ENCODE measurements at places on chromosomes 16 and 17.
A peak's percentile ranks its signal among the peaks of the same experiment; 100 is the strongest.

DNA sequence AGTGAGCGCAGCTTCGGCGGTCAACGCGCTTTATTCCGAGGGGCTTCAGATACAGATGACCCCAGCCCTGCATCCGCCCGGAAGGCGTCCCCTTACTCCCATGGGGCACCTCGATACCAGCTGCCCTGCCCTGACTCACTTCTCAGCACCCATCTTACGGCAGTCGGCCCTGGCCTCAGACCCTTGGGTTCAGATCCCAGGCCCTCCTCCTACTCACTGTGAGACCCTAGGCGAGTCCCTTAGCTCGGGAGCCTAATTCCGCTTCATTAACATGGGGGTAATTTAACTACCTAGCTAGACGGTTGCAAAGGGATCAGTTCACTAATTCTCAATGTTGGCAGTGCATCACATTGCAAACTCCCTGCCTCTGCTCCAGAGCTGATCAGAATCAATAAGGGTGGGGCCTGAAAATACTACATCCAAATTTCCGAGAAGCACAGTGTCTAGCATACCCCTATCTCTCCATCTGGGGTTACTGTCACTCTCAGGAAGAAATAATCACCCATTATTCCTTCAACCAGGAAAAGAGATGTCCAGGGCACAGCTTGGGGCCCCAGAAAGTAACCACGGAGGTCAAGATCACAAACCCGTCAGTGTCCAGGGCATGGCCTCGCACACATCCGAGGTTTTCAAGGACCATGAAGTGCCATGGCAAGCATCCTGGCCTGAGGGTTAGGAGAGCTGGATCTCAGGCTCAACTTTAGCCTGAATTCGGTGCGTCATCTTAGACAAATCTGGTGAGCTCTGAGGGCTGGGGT is 415 bp upstream of the FLOT2 start:
- no peak for DNase-seq

DNA sequence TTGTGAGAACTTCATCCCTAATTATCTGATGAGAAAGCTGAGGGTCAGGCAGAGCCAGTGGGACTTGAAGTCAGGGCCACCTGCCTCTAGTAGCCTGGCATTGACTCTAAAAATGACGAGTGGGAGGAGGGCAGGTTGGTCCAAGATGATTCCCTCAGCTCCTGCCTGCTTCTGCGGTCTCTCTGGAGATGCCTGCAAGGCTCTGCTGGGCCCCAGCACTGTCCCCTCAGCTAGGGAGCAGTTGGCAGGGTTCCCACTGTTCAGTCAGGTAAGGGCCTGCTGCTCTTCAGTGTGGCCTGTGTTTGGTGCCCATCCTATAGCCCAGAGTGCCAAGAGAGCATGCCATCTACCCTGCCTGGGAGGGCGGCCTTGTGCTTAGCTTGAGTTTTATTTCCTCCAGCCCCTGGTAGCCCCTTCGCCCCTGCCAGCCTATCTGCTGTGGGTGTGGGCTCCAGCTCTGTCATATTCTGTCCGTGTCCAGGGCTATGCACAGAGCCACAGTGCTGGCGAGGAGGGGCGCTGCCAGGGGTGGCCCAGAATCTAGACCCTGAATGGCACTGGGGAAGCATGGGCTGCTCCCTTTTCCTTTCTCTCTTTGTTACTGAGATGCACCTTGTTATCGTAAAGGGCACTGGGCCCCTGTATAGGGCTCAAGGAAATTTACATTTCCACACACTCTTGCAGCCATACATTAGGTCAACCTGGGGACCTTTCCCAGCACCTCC is 68.5 kb downstream of the CYLD start:
- no peak for DNase-seq

GRCh38 chr17:38449364-38449763 is 21.1 kb downstream of the ARHGAP23 start:
- no peak for DNase-seq

DNA sequence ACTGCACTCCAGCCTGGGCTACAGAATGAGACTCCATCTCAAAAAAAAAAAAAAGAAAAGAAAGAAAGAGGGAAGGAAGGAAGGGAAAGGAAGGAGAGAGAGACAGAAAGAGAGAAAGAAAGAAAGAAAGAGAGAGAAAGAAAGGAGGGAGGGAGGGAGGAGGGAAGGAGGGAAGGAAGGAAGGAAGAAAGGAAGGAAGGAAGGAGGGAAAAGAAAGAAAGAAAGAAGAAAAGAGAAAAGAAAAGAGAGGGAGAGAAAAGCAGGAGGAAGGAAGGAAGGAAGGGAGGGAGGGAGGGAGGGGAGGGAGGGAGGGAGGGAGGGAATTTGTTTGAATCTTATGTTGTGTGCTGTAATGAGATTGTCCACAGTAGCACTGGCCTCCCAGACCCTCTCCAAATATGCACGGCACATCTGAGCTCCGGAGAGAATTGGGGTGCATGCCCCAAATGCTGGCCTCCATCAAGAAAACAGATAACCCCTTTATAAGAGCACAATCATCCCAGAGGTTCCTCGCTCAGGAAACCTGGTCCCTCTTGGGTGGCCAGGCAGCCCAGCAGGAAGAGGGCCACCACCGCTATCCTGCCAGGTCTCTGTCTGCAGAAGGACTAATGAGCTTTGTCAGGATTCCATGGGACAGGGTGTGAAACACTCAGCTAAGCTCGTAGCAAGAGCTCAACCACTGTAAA is 8.8 kb upstream of the EIF1 start:
- no peak for DNase-seq

GRCh38 chr17:14301279-14302090 is 604 bp downstream of the HS3ST3B1 start:
- peak; percentile 41 for DNase-seq

GRCh38 chr17:55745258-55745657 is 5.6 kb upstream of the PCTP start:
- DNase-seq = no peak

DNA sequence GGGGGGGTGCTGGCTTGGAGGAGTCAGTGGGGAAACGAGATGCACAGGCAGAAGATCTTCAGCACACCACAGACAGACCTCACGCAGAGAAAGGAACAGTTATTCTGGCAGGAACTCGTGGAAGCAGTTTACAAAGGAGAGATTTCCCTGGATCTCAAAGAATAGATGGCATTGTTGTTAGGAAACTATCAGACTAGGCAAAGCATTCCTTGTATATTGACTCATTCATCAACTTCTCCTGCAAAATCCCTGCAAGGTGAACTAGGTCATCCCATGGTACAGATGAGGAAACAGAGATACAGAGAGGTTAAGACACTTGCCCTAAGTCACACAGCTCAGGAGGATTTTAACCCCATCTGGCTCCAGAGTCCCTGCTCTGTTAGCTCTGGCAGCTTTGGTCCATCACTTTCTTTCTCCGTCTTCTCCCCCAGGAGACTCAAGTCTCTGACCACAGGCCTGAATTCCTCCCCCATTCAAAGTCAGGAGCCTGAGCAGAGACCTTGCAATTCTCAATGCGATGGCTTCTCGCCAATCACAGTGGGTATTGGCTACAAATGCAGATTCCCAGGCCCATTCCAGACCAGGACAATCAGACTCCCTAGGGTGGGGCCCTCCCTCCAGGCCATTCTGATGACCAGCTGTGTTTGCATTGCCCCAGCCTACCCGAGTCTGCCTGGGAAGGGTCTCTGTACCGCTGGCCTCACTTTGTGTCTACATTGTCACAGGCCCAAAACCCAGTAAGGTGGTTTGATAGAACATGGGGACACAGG is 56.4 kb downstream of the LITAF start:
- no peak for DNase-seq

GRCh38 chr16:87924041-87924810 is 12.1 kb downstream of the CA5A start:
- DNase-seq = no peak

DNA sequence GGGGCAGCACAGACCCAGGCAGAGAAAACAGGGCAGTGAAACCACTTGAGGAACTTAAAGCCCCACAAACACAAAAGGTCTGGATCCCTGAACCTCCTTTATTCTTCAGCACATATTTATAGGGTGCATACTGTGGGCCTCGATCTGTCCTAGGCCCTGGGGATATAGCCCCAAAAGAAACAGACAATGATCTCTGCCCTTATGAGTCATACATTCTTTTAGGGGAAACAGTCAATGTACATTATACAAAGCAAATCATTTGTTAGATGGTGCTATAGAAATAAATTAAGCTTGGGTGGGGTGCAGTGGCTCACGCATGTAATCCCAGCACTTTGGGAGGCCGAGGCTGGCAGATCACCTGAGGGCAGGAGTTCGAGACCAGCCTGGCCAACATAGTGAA is 10.0 kb upstream of the HES7 start:
- DNase-seq = no peak

DNA sequence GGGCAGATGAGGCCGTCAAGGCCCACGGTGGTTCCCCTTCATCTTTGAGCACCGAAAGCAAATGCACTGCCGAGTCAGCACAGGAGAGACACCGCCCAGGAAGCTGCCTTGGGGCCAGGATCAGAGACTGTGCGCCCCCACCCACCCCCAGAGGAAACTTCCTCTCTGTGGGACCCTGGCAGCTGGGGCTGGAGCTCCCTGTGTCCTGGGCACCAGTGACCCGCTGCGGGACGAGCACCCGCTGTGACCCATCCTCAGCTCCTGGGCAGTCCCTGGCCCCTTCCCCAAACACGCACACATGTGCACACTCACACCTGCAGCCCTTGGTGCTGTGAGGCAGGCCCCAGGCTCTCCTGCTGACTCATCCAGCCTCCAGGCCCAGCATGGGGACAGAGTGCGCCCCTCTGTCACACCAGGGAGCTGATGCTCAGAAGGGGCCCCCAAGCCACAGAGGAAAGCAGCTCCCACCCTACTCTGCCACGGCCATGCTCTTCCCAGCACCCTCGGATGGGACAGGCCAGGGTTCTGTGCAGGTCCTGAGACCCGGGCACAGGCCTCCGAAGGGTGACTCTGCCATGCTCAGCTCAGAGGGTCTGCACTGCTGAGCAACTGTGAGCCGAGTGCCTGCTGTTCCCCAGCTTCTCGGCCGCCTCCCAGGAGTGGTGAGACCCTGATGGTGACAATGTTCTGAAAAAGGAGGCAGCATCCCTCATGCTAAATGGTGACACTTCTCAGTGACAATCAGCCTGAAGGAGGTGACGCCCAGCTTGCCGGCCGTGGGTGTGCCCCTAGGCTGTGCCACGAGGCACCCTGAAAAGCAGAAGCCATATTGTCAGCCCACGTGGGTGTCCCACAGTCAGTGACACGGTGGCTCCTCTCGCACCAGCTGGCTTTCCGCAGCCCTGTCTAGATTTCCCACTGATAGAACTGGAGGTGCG is 3.6 kb downstream of the PIEZO1 start:
- no peak for DNase-seq

DNA sequence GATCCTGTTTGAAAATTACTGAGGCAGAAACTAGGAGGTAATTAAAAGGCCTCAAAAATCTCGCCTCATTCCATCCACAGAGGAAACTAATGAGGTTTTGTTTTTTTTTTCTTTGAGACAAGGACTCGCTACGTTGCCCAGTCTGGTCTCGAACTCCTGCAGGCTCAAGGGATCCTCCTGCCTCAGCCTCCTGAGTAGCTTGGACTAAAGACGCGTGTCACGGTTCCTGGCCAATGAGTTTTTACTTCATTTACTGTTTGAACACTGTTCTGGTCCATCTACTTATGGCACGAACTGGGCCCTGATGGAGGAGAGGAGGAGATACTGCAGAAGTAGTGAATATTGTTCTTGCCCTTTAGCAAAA is 600 bp upstream of the BLTP2 start:
- DNase-seq = no peak

GRCh38 chr16:4407543-4408322 is 8.7 kb downstream of the CORO7 start:
- no peak for DNase-seq

DNA sequence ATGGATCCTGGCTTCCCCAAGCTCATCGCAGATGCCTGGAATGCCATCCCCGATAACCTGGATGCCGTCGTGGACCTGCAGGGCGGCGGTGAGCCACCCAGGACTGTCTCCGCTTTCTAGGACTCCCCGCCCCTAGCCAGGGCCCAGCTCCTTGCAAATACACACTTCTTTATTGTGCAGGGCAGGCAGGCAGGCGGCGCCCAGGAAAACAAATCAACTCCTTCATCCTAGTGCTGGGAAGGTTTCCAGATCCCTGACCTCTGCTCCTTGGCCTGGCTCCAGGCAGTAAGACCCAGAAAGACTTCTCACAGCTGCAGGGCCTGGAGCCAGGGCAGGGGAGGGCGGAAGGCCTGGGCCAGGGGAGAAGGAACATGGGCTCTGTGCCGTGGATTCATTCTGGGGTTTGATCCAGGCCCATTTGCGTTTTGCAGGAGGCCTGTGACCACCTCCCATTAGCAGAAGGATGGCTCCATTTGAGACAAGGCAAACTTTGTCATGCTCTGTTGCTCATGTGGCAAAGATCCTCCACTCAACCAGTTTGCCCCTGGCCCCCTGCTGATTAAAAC is 6.0 kb upstream of the LPCAT2 start:
- DNase-seq = no peak

DNA sequence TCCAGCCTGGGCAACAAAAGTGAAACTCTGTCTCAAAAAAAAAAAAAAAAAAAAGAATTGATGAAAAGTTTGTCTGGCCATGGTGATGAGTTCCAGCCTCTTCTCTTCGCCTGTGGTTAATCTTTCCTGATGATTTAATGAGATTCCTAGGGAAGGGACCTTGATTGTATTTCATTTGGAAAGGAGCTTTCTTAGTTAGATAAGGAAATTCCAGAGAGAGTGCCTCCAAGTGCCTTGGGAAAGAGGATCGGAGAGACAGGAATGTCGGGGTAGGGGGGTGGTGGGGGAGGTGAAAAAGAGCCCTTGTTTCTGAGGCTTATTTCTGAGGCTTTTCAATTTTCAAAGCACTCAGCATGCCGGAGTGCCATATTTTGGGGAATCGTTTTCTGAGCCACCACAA is 93.2 kb upstream of the SIAH1 start:
- DNase-seq = no peak

DNA sequence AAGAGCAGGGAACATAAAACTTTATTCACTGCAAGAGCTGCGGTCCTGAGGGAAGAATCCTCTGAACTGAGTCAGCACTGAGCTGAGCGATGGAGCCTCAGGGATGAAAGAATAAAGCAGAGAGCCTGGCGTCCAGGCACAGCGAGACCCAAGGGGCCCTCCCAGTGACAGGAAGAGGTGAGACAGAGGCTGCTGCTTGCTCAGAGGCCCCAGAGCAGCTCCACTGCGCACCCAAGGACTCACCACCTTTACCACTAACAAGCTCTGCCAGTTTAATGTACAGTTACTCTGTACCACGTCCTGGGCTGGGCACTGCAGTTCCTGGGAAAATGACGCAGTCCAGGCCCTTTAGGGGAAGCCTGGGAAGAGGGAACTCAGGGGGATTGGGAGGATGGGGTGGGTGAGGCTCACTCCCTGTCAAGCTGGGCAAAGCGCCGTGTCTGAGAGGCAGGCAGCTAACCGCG is 5.6 kb downstream of the GFAP start:
- no peak for DNase-seq

- peak; percentile 43 for DNase-seq
Observed at GRCh38 chr16:71961066-71962039, 38.8 kb downstream of the PKD1L3 start.

DNA sequence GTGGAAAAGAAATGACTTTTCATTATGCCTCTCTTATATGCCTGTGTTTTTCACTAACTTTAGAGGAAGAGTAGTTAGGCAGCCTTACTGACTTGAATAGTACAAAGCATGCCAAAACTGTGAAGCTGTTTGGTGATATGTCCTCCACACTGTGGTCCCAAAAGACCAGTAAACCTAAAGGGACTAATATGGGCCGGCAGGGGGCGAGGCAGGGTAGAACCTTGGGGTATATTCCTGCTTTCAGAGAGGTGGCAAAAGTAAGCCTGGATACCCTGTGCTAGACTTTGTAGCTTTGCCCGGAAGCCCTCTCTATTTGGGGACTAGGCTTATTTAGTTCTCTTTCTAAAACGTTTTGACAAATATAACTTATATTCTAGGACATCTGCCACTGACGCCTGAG is 36.5 kb upstream of the VWA3A start:
- no peak for DNase-seq
